ENCODE measurements at places on chromosomes 4 and X.

- DNase-seq = no peak
These were observed 128.9 kb downstream of the UGT8 start for GRCh38 chr4:114727461-114727860.

DNA sequence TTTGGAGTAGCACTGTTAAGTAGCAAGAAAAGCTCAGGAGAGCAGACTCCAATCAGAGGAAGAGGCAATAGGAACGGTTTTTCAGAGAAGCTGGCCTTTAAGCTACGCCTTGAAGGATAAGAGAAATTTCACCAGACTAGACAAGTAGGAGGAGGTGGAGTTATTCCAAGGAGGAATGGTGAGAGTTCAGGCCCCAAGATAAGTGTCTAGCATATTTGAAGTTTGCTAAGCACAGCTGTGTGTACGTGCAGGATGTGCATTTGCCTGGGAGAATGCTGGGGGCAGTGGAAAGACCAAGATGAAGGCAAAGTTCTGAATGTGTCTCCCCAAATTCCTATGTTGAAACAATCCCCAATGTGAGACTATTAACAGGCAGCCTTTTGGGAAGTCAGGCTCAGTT is 91.6 kb downstream of the SOWAHB start:
- no peak for DNase-seq

GRCh38 chr4:26899991-26900390 is 39.4 kb downstream of the STIM2 start:
- no peak for DNase-seq

DNA sequence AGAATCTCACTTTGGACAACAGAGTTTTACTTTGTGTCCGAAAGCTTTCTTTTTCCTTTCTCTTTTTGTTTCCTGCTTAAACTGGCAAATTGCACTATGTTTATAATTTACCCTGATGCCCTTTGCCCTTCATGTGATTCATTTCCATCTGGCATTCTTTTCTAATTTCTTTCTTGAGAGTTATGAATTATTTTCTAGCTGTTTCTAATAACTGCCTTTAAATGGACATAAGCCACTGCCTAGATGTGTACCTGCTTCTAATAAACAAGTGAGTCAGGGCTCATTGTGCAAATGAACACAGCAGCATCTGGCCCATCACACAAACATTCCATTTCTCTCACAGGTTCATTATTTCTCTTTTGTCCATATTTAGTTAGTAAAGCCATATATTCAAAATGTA is 242.3 kb upstream of the GPRIN3 start:
- DNase-seq = peak; percentile 7

GRCh38 chrX:98299785-98300184 is 1416.1 kb downstream of the RPA4 start:
- peak; percentile 1 for DNase-seq

- peak; percentile 51 for DNase-seq
These were observed 554 bp downstream of the PCDH7 start for GRCh38 chr4:30720661-30721184.

DNA sequence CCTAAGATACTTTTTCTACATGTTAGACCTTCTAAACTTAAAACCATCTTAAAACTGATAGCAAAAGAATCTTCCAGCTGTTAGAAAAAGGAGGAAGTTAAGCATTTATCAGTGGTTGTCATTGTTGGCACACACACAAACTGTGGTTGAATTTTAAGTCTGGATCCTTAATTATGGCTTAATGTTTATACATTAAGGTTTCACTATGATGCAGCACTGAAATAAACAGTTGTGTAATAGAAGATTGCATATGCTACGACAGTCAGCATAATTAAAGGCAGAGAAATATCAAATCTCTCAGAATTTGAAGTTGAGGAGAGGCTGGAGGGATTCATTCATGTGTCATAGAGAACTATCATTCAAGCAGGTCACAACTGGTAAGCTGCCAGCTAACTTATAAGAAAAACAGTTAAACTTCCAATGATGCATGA is 32.3 kb downstream of the ADGRA3 start:
- peak; percentile 79 for DNase-seq

DNA sequence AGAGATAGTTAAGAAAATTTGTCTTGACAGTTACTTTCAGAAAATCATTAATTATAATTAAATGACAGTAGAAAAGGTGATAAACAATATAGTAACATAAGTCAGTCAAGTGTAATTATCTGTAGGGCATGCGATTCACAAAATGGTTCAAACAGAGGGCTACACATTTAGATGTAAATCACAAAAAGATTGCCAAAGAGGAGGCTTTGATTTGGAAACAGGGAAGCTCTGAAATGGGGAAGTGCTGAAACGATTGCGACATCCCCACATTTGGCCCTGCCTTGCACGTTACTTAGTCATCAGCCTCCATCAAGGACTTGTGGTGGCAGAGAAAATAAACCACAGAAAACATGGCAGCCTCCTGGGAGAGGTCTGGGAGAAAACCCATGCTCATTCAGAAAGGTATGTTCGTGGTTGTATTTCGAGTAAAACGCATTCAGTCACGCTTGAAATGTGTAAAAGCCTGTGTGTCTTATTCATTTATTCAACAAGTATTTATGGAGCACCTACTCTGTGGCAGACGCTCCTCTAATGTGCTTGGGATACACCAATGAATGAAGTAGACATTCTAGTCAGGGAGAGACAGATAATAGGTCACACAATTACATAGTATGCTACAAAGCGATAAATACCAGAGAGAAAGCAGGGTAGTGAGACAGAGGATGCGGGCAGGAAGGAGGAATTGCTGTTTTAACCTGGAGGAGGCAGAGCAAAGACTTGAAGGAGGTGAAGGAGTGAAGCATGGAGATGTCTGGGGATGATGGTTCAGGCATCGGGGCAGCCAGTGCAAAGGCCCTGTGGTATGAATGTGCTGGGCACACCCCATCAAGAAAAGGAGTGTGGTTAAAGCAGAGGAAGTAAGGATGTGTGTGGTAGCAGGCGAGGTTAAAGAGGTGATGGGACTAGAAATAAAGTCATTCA is 7.8 kb downstream of the RBM47 start:
- peak; percentile 98 for DNase-seq

DNA sequence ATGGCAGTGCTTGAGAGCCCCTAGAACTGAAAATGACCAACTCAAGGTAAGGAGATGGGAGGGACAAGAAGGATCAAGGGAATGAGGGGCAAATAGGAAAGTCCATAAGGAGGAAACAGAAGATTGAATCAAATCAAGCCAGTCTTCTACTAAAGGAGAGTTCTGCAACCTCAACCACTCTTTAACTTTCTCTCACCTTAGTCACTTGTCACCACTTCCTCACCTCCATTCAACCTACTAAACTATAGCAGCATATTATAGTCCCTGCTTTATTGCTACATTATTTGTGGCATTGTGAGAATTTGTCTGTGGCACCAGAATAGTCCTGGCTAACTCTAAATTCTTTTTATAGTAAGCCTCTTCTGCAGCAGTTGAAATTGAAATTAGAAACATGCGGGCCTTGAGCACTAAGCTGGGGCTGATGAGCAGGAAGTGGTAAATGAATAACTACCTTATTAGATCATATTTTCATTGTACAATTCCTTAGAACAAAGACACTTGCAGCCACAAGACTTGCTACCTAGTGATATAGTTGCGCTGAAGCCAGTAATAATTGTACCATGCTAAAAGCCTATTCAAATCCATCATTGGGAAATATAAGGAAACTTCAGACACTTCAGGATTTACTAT is 336.9 kb downstream of the ZNF674 start:
- DNase-seq = peak; percentile 63

GRCh38 chrX:107465932-107466620 is 16.6 kb downstream of the FRMPD3 start:
- DNase-seq = no peak

DNA sequence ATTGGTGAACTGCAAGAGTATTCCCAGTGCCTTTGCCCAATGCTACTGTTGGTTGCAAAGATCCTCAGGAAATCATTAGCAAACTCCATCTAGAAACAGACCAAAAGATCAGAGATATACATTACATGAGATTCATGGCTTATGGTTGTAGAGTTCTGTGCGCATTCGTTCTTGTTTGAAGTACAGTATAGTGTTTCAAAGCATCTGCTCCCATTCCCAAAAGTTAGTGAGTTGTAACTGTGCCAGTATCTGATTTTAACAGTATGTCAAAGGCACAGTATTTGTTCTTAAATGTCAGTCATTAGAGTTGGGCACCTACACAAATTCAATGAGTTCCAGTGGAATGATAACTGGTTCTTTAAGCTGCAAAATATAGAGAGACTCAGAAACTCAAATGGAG is 314.7 kb upstream of the ATOH1 start:
- no peak for DNase-seq

DNA sequence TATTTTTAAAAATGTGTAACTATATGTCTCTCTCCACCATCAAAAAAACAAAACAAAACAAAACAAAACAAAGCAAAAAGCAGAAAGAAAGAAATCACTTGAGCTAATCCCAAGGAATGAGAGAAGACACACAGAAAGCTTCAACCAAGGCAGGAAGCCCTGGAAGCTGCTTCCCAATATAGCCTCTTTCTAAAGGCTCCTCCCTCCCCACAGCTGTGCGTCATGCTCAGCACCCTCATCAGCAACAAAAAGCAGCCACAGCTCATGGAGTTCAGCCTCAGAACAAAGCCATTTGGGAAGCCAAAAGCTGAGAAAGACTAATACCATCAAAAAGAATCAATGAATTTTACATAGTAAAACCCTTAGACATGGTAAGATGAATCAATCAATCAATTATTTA is 501.6 kb upstream of the SMIM31 start:
- DNase-seq = no peak

DNA sequence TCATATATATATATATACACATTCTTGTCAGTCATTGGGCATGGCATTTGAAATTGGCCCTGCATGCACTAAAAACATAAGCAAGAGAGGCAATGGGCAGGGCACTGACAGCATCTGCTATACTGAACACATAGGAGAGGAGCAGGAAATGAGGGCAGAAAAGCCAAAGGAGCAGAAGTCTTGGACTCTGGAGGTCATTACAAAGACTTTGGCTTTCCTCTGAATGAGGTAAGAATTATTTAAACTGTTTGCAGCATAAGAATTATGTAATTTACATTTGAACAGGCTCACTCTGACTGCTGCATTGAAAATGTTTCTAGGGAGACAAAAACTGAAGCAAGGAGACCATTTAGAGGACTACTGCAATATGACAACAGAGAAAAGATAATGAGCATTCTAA is 396.5 kb downstream of the PRDM5 start:
- DNase-seq = no peak

DNA sequence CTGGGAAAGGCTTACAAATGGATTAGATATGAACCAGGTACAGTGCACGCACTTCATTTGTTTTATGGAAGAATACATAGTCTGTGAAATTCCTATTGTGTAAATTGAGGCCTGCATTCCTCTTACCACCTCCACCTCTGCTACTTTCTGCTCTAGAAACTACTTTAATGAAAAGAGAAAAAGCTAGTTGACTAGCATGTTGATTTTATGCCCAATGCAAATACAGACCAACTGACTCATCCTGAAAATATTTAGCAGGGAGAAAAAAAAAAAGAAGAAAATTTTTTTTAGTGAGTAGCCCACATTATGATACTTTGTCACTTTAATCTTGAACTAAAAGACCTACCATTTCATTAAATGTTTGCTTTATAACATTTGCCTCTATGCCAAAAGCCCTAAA is 41.2 kb downstream of the DCLK2 start:
- DNase-seq = peak; percentile 74

DNA sequence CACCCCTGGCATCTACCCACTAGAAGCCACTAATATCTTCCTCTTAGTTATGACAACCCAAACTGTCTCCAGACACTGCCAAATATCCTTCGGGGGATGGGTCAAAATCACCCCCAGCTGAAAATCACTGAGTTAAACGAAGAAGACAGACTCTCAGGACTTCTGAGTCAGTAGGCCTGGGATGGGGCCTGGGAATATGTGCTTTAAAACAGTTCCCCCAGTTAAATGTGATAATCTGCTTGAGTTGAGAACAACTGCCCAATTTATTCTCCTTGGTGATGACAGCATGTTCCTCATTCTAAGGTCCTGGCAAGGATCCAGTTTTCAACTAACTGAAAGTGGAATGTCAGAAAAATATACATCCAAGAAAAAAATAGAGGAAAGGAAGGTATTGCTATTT is 52.4 kb downstream of the CBLL2 start:
- peak; percentile 58 for DNase-seq

DNA sequence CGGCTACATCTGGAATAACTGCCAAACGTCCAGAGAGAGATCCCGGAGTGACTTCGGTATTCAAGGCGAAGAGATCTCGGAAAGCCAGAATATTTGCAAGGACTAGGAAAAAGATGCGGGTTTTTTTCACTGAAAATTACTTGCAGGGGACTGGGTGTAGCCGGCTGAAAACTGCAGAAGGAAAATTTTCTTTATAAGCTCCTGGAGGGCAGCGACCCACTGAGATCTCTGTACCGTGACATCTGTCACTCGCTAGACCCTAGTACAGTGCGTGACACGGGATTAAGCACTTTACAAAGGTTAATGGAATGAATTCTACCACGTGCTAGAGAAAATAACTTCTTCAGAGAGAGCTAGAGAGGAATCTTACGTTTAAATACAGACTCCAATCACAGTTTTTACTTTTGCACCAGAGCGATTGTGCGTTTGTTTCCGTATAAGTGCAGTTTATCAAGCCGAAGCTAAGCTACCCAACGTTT is 1.1 kb upstream of the LCORL start:
- no peak for DNase-seq

- DNase-seq = no peak
These were observed 6.6 kb upstream of the APLN start for GRCh38 chrX:129661369-129661768.

- DNase-seq = no peak
These were observed 46.1 kb upstream of the LGI2 start for GRCh38 chr4:25076625-25077398.

GRCh38 chr4:73456177-73457022 is 20.4 kb downstream of the AFP start:
- no peak for DNase-seq

DNA sequence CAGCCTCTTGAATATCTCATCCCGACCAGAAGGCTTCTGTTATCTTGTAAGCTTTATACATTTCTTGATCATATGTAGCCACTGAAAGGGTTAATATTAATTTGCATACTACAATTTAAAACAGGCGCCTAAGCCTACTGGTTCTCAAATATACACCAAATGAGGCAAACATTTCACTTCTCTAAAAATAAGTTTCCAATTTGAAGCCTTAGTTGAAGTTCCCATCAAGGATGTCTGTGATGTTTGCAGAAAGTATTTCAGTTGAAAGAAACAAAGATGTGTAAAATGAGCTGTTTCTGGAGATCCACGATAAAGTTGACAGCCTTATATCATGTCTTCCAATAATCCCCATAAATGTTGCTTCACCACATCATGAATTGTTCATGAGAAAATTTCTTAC is 70.6 kb downstream of the KIT start:
- DNase-seq = no peak

- DNase-seq = no peak
These were observed 921.9 kb upstream of the DIAPH2 start for GRCh38 chrX:95762716-95763115.

GRCh38 chrX:53695946-53696549 is 9.5 kb upstream of the HUWE1 start:
- DNase-seq = no peak

DNA sequence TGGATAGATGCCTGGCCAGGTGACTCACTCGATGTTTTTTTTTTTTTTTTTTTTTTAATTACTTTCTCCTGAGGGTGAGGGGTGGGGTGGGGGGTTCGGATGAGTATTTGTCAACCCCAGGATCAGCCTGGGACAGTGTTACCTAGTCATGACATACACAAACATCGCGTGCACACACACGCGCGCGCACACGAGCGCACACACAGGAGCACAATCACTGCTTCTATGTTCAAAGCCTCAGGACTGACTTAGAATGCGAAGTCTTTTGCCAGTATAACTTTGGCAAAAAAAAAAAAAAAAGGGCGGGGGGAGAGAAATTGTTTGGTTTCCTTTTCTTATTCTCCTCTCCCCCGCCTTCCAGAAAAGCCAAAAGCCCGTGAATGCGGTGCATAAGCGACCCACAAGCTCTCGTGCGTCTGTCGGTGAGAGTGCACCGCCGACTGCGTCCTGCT is 115.0 kb upstream of the TEX13C start:
- no peak for DNase-seq

All from EH (cell line).